ENCODE measurements at places on chromosomes 7 and 10. TPM values are rescaled to one million over a fixed set of nuclear protein-coding genes. Genes with fewer than 3 reads are reported as not detected.

The LBX1 gene
- total RNA-seq = 6.2 TPM

The TCAF2 gene
- total RNA-seq = 0.97 TPM

The TMEM178B gene
- total RNA-seq = 4.2 TPM

The TRPV5 gene
- not detected for total RNA-seq

The CALCR gene
- 0.64 TPM for total RNA-seq

The HNRNPA2B1 gene
- total RNA-seq = 468 TPM

The AFAP1L2 gene
- total RNA-seq = 3.6 TPM

The PLA2G12B gene
- total RNA-seq = not detected

The SP8 gene
- not detected for total RNA-seq

The LIPF gene
- total RNA-seq = not detected

The PGAM2 gene
- 262 TPM for total RNA-seq

The CPA2 gene
- total RNA-seq = not detected

The KLHDC10 gene
- total RNA-seq = 39.2 TPM

The AKR1C4 gene
- total RNA-seq = not detected

The CCDC3 gene
- total RNA-seq = 4.7 TPM

All from psoas muscle (tissue), 8 donors.